Chondrocyte (in vitro differentiated cells): ENCODE measurements at places on chromosomes 1 and 21.

GRCh38 chr1:39269349-39269748, 64.9 kb downstream of the MACF1 start:
- DNase-seq, result no peak

GRCh38 chr1:78092643-78093042, 46.9 kb downstream of the GIPC2 start:
- DNase-seq, result no peak

DNA sequence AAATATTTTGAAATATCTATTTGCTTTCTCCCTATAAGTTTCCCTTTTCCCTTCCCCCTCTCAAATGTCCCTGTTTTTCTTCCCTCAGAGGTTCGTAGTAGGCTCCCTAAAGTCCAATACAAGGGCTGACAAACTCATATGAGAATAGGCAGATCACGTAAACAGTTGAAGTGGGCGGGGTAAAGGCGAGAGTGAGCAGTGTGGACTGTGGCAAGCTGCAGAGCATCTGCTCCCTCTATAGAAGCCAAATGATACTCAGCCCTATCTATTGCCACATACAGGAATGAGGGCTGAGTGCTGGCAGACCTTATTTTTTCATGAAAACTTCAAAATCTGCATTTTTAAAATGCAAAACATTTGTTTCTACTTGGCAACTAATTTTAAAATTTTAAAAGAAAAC, 26.3 kb downstream of the PRDX6 start:
- DNase-seq, result no peak

DNA sequence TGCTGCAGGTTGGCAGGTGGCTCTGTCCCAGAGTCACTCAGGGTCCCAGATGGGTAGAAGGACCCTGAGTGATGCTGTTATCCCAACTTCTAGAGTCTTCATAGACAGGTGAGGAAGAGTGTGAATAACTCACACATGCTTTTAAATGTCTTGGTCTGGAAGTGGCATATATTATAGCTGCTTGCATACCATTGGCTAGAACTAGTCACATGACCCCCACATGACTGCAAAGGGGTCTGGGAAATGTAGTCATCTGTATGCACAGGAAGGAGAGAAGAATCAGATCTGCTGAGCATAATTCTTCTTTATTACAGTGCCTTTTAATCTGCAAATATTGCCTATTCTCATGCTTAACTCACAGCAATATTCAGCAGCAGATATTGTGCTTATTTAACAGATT, 28.2 kb upstream of the KLHDC7A start:
- DNase-seq, result no peak

DNA sequence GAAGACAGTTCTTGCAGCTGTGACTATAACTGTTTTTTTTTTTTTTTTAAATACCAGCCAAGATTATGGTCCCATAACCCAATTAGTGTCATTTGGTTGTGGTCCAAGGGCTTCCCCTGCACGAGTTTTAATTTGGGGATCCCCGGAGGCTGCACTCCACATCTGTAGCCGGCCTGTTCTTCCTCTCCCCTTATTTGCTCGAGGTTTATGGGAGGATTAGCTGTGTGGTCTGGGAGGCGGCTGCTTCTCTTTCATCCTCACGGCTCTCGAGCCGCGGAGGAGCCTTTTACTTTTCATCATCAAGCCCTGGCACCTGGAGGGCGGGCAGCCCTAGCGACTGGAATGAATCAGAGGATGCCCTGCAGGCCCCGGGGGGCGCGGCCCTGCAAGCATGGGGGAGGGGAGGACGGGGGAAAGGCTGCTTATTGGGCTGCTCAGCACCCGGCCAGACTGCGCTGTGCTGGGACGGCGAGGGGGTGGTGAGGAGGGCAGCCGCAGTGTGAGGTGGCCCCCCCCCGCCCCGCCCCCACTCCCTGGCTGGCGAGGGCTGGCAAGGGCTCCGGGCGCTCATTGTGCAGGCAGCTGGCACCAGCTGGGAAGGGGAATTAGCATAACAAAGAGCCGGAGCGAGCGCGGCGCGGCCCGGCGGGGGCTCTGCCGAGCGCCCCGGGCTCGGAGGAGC, 18.5 kb downstream of the SERTAD4 start:
- no peak for DNase-seq

GRCh38 chr1:245217853-245218608, 63.2 kb downstream of the KIF26B start:
- no peak for DNase-seq

DNA sequence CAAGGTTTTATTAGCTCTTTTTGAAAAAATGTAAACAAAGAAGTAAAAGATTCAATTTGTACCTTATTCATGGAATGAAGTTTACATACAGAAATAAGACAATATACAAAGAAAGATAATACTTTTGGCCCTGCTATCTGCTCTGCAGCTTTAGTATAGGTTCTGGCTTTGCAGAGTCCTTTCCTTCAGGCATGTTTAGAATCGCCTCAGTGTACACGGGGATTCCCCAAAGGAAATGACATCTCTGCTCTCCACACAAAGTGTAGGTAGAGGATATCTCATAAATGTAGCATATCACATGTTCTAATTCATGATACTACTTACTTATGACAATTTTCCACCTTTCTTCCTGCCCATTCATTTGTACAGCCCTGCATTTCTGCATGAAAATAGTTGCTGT, 222.6 kb upstream of the DPYD start:
- DNase-seq, result no peak

- DNase-seq, result no peak
These were observed 53.0 kb upstream of the PRELP start for GRCh38 chr1:203422656-203423055.

DNA sequence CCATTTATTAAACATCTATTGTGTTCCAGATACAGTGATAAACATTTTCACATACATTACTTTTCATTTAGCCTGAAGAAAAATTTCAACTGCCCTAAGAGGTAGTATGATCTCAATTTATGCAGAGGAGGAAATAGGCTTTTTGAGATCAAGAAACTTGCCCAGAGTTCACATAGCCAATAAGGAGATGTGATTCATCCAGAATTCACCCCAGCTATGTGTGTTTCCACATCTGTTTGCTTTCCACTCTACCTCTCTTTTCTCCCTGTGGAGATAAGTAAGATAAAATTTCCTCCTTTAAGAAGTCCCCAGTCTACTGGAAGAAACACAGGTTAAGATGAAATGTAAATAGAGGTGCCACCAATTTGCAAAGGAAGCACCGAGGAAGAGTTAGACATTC, 199.7 kb upstream of the C8B start:
- DNase-seq, result no peak

DNA sequence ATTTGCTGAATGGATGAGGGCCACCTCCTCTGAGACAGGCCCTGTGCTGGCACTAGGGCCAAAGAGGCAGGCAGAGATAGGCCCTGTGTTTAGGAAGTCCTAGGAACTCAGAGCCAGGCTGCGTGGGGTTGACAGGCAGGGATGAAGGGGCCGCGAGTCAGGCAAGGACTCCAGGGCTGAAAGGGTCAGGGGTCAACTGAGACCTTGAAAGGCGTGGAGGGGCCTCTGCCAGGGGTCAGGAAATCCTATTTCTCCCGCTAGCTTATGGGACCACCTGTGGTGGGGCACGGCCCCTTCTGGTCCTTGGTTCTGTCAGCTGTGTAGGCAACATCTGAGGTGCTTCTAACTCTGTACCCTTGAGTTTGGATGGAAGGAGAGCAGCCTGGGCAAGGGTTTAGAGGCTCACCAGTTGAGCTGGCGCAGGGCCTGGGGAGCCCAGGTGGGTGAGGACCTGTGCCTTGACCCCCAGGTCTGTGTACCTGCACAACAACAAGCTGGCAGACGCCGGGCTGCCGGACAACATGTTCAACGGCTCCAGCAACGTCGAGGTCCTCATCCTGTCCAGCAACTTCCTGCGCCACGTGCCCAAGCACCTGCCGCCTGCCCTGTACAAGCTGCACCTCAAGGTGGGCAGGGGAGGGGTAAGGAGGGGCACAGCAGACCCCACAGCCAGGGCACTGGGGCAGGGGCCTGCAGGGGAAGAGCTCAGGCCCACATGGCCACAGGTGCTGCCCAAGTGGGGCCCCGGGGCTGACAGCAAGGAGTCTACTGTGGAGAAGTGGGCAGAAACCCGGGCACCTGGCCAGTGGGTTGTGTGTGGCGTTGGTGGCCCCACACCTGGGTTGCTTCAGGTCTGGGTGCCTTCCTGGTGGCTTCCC, 14.9 kb downstream of the PODN start:
- peak; percentile 90 for DNase-seq

DNA sequence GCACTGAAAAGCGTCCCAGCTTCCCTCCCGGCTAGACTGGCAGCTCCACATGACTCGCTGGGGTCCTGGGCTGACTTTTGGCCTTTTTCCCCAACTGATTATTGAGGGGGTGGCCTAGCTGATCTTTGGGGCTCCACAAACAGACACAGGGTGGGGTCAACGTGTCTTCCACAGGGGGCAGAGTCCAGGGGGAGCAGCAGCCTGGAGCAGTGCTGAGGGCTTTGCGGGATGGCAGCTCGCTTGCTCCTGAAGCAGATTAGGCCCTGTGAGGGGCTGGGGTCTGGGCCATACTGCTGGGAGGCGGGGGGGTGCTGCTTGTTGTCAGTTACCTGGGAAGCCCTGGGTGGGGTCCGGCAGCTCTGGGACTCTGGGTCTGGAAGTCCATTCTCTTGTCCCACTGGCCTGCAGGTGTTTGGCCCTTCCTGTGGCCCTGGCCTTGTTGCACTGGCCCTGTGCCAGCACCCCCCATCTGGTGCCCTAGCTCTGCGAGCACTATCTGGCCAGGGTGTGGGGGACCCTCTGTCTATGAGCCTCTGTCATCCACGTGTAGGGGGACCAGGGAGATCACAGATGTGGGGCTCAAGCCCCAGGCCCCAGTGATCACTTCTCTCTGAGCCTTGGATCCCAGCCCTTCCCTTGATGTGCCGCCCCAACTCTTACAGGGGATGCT, 12.3 kb upstream of the HES5 start:
- no peak for DNase-seq

DNA sequence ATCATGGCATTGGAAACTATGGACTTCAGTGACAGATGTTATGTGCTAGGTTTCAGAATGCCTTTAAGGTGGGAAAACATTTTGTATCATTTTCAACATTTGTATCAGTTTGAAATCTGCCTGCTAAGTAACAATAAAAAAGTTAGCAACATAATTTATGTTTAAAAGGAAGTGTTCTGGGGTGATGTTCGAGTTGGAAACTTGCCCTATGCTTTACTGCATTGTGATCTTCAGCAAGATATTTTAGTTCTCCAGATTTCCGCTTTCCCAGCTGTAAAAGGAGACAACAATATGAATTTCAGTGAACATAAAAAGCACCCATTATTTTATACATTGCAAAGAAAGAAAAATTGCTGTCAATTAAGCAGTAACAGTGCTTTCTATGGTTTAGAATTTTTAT, 187.4 kb downstream of the DISC1 start:
- no peak for DNase-seq

DNA sequence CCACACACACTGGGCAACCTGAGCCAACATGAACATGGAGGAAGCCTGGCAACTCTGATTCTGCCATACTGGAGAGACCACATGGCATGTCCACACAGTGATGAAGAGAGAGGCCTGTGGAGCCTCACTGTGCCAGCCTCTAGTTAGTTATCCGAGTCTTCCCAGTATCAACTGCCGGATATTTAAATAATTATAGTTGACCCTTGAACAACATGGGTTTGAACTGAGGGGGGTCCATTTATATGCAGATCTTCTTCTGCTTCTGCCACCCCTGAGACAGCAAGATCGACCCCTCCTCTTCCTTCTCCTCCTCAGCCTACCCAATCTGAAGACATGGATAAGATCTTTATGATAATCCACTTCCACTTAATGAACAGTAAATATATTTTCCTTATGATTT, 27.8 kb downstream of the DDAH1 start:
- DNase-seq, result no peak

- no peak for DNase-seq
These were observed 51.8 kb upstream of the TARDBP start for GRCh38 chr1:10960411-10961299.

DNA sequence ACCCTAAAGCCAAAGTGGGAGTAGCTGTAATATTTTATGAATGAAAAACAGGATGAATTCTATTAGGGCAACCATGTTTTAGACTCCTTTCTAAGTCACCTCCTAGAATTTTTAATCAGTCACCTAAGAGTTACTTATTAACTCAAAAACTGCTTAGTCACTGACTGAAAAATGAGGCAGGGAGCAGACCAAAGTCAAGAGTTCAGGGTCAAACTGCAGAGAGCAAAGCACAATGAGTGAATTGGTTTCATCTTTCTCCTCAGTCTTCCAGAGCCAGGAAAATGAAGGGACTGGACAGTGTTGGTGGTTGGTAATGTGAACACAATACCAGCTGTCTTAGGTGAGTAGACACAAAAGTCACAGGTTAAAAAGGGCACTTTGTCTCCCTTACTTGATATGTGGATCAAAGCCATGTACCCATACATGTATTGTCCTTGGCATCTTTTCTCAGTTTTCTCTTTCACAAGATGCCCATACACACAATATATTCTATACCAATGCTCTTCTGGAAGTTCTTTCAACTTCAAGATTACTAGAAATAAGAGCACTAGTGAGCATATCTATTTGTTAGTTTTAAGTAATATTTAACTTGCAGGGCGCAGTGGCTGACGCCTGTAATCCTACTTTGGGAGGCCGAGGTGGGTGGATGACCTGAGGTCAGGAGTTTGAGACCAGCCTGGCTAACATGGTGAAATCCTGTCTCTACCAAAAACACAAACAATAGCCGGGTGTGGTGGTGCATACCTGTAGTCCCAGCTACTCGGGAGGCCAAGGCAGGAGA, 42.2 kb downstream of the ATP1B1 start:
- no peak for DNase-seq

DNA sequence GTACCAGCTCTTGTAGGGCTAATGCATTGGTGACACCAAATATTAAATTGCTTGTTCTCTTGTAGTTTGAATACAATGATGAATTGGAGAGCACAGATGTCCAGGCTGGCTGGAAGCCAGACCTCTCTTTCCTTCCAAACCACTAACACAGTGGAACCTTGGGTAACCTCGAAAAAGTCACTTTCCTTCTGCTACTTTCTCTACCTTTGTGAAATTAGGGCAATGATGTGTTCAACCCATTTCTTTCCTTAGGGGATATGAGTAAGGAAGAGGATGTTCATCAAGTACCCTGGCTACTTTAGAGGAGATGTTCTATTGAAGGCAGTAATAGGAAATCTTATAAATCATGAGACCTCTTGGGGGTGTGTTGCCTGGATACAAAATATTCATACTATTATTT, 55.7 kb downstream of the XCL2 start:
- no peak for DNase-seq

- DNase-seq, result no peak
These were observed 21.4 kb downstream of the IGFN1 start for GRCh38 chr1:201212056-201212455.

DNA sequence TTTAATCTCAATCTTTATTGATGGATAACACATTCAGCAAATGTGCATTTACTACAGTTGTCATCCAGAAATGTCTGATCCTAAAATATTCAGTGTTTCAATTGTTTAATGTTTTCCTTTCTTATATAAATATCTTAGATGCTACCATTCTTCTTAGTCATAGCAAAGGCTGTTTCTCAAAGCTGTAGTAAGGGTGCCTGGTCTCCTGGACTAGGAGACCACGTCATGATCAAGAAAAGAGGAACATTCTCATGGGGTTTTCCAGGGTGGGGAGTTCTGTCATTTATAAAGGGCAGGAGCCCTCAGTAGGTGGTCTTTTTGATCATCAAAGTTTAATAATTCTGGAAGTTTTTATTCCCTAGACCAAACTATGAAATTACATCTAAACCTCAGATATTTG, 292.8 kb downstream of the HMCN1 start:
- DNase-seq, result no peak

GRCh38 chr21:45836694-45837670, 144.6 kb upstream of the COL6A1 start:
- DNase-seq, result no peak
